Central memory CD8-positive, alpha-beta T cell (primary cell): ENCODE measurements at places on chromosomes 7 and 10.

GRCh38 chr10:101467286-101467770 is 113.4 kb downstream of the BTRC start:
- no peak for DNase-seq

- DNase-seq: no peak
Observed at GRCh38 chr7:21172800-21173199, 255.1 kb upstream of the SP4 start.

DNA sequence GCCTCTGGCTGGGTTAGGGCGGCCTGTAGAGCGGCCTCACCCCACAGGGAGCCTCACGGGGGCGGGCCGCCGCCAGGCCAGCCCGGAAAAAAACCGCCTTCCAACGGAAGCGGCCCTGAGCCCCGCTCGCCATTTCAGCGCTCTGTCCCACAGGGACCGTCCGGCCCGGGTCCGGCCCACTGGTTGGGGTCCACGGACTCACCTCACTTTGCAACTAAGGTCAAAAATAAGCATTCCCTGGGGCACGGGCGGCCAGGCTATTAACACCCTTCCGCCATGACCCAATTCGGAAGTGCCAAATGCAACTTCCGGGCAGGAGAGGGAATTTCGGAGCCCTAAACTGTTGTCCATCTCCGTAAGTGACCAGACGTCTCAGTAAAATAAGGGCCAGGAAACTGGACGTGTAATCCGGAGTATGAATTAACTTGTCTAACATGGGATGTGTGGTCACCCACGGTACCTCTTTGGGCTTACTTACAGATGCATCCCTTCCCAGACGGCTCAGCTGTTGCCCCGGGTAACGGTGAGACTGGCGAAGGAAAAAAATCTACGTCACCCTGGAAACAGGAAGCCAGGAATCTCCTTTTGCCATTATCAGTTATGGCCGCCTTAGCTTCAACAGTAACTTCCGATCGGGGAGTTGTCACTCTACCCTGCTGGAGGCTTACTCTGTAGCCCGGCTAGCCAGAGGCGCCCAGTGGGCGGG is at the start of gene BBIP1:
BBIP1 (minus strand) TSS at position 538 of the 706 bp plus-strand sequence. CDS start 1,023 bp downstream, outside the sequence.
- DNase-seq: peak; percentile 67

GRCh38 chr7:43565786-43566185 is 17.1 kb upstream of the STK17A start:
- no peak for DNase-seq

DNA sequence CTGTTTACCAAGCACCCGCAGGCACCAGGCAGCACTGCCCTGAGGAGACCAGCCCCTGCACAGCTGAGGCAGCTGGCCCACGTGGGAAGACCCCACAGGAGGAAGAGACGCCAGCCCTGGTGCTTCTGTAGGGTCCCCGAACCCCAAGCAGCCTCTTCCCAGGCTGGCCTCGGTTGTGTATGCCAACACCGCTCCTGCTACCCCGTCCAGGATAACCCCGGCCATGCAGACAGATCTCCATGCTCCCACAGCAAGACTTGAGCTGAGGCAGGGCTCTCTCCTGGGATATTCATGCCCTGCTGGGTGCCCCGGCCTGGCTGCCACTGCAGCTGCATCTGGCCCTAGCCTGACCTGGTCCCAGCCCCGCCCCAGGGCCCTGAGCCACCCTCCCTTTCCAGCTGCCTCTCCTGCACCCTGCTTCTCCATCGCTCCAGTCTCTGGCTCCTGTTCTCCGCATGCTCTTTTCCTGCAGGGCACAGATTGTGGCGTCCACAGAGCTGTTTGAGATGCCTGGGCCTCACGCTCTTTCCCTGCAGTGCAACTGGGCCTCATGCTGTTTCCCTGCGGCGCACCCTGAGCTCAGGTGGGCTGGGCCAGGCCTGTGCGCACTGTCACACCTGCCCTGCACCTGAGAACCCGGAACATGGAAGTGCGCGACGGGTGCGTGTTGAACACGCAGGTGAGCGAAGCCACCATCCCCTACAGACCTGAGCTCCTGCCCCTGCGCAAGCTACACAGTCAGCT is 236.2 kb downstream of the ELFN1 start:
- DNase-seq: no peak

GRCh38 chr10:77455561-77455960 is 182.0 kb downstream of the KCNMA1 start:
- DNase-seq: no peak

- peak; percentile 43 for DNase-seq
Observed at GRCh38 chr7:128841921-128842673, 11.9 kb downstream of the FLNC start.

- DNase-seq: no peak
Observed at GRCh38 chr10:60142736-60143135, 236.4 kb upstream of the CCDC6 start.

DNA sequence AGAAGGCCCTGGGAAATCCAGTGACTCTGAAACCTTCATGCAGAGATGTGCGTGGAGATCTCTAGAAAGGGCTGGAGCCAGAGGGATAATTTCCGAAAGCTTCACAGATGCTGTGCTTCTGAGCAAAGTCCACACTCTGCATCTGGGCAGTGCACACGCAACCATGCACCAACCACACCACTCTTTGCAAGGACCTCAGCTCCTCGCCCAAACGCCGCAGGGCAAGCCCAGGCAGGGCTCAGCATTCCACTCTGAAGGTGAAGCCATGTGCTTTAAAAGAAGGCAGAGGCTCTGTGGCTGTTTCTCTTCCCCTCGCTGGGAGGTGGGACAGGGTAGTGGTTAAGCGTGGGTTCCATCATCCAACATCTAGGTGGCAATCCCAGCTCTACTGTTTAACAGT is 48.4 kb downstream of the ASB13 start:
- DNase-seq: no peak

DNA sequence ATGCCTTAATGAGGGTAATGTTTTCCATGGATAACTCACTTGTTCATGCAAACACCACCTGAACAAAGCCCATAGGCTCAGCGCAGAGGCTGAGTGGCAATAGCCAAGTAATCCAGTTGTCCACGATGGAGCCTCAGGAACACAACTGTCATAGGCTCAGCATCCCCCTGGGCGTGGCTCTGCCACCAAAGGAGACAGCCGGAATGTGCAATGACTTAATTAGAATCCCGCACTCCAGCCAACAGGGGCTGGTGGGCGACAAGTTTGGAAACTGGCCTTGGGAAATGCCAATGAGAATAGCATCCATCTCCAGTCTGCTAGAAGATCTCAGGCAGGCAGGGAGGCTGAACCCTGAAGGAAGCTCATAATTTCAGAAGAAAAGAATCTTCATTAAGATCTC is 411.7 kb upstream of the NRP1 start:
- DNase-seq: no peak

GRCh38 chr7:148503900-148504487 is 86.6 kb upstream of the C7orf33 start:
- no peak for DNase-seq

- no peak for DNase-seq
Observed at GRCh38 chr10:50469778-50470193, 154.0 kb downstream of the SGMS1 start.

- no peak for DNase-seq
Observed at GRCh38 chr7:141587304-141587703, 36.1 kb downstream of the AGK start.

GRCh38 chr10:103416436-103417147 is 20.2 kb downstream of the PDCD11 start:
- DNase-seq: peak; percentile 45

DNA sequence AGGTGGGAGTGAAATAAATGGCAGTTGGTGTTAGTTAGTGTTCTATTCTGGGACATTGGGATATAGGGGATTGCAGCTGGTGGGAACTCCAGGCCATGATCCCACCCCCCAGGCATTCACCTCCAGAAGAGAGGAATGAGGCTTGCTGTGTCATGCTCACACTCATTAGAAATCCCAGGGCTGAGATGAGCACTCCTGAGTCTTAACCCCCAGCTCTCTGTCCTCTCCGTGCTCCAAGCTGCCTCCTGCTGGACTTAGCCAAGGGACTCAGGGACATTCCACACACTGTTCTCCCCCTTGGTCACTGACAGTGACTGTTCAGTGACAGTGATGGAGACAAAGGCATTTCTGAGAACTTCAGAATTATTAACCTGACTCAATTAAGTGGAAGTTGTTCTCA is 21.5 kb downstream of the CYP26A1 start:
- DNase-seq: no peak

GRCh38 chr10:93512565-93512964 is 16.2 kb downstream of the CEP55 start:
- DNase-seq: no peak

DNA sequence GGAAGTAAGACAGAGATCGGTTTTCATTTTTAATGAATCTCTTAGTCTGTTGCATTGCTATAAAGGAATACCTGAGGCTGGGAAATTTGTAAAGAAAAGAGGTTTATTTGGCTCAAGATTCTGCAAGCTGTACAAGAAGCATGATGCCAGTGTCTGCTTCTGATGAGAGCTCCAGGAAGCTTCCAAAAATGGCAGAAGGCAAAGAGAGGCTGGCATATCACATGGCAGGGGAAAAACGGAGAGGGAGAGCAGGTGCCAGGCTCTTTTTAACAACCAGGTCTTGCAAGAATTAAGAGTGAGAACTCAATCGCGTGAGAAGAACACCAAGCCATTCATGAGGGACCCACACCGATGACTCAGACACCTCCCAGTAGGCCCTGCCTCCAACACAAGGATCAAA is 125.0 kb upstream of the THSD7A start:
- DNase-seq: no peak

- DNase-seq: no peak
Observed at GRCh38 chr7:81884817-81885216, 115.0 kb upstream of the HGF start.

GRCh38 chr10:7546385-7546967 is 120.3 kb downstream of the ITIH5 start:
- DNase-seq: no peak

DNA sequence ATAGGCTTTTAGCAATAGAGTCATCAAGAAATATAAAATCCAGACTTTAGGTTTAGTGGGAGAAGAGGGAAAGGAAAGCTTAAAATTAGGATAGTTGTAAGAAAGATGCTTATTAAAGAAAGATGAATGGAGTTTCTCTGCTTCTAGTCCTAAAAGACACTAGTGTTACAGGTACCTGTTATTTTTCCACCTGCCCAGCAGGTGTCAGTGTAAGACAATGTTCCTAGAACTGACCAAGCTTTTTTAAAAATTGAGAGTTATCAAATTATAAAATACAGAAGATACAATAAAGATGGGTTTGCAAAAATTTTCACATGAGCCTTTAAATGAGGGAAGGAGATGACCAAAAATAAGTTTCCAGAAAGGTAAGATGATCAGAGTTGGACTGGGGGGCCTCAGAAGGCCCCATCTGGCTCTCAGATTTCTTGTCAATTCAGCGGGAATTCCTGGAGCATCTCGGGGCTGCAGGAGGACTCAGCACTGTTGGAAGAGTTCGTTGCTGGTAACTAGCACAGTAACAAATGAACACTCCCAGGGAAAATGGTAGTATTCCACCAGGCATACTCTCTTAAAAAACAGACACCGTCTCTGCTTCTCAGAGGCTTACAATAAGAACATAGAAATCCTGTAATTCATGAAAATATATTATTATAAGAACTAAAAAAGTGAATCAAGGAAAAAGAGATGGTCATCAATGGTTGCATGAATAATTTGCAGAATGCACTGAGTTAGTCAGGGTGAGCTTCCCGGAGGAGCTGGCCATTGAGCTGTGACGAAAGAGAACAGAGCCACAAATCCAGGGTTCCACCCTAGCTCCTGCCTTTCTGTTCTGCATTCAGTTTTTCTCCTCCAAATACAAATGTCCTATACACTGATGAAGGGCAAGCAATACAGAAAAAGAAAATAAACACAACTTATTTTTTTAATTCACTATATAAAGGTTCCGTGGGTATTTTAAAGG is 71.8 kb upstream of the PIK3CG start:
- no peak for DNase-seq

DNA sequence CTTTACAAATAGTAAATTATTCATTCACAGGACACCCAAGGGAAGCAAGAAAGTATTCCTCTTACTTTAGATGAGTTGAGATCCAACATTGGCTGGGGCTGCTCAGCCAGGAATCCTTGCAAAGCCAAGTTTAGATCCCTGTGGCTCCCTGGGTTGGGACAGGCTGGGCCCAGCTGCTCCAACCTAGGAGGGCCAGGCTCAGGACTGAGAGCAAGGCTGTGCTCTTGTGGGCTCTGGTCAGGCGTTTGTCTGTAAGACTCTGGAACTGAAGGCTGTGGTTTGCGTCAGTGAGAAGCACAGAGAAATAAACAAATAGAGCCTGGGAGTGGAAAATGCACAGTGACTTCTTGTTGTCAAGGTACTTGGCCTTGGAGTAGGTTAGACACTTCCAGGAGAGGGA is 53.2 kb upstream of the TMEM273 start:
- no peak for DNase-seq

DNA sequence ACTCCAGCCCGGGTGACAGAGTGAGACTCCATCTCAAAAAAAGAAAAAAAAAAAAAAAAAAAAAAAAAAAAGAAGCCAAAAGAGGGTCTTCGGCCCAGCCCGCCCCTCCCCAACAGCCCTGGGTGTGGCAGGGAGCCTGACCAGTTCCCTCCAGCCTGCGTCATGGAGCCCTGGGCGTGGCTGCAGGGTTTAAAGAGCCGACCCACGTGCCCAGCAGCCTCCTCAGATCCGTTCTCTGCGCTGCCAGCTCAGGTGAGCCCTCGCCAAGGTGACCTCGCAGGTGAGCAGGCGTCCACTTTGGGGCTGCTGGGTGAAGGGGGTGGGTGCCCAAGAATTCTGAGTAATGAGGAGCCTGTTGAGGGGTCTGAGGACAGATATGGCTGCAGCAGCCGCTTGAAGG is at the start of gene FXYD4:
FXYD4 (plus strand) TSS at position 219 of the 400 bp plus-strand sequence. CDS start 2,111 bp downstream, outside the sequence.
- DNase-seq: no peak

GRCh38 chr7:147081117-147081516 is 964.5 kb downstream of the CNTNAP2 start:
- no peak for DNase-seq

DNA sequence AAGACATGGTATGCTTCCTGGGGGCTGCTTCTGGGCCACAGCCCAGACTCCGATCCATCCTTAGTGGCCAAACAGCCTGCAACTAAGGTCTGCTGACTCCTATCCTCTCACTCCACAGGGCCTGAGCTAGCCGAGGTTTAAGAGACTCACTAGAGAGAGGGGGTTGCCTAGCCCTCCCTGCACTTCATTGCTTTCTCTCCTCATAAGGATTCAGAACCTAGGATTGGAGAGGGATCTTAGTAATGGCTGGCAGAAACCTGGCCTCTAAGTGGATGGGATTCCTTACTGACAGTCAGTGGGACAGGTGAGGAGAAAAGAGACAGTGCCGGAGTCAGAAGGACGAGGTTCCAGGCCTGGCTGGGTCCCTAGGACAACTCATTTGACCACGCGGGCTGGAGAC is 8.2 kb upstream of the DDIT4 start:
- no peak for DNase-seq

DNA sequence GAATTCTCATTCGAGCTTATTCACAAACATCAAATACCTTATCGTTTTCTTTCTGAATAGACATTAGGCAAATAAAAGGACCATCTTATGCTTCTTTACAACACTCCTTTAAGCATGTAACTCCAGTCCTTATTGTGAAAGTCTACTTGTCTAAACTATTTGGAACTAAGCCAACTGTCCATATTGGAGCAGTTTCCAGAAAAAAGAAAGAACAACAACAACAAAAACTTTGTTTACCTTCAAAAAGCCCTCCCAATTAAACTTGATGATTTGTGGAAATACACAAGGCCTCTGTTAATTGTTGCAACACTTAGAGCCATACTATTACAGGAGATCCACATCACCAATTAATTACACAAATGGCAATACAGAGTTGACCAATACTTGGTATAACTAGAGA is 163.6 kb downstream of the GALNT11 start:
- DNase-seq: no peak
